ENCODE measurements at places on chromosomes 4 and X. TPM values are rescaled to one million over a fixed set of nuclear protein-coding genes. Genes with fewer than 3 reads are reported as not detected.

The COX7B2 gene
- not detected for total RNA-seq

The SPATA18 gene
- total RNA-seq: 18.7 TPM

The TRAM1L1 gene
- total RNA-seq: 1.3 TPM

The VCX3B gene
- total RNA-seq: not detected

The SPP1 gene
- total RNA-seq: not detected

The XK gene
- total RNA-seq: 0.93 TPM

The RHOXF2B gene
- total RNA-seq: not detected

The FGG gene
- total RNA-seq: under 0.01 TPM
